GDM1 (cell line): ENCODE measurements at places on chromosomes 2 and 18.

DNA sequence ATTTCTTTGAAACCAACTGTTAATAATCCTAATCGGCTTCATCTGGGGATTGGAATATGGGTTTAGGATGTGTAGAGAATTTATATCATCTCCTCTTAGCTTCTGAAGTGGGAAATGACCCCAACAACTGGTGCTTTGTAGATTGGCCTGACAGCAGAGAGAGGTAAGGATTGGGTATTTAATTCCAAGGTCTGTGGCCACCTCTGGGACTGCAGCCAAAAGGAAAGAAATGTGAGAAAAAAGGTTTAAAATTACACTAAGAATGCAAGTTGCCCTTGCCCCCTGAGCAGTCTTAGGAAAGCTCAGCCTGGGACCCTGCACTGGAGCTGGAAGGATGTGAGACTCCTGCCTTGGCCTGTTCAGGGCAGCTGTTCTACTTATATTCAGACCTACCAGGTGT is 157.1 kb downstream of the FTCDNL1 start:
- DNase-seq = no peak

- no peak for DNase-seq
These were observed 3.3 kb upstream of the SLC66A2 start for GRCh38 chr18:79954791-79955190.

- DNase-seq = no peak
These were observed 21.3 kb downstream of the WDSUB1 start for GRCh38 chr2:159265171-159265576.

DNA sequence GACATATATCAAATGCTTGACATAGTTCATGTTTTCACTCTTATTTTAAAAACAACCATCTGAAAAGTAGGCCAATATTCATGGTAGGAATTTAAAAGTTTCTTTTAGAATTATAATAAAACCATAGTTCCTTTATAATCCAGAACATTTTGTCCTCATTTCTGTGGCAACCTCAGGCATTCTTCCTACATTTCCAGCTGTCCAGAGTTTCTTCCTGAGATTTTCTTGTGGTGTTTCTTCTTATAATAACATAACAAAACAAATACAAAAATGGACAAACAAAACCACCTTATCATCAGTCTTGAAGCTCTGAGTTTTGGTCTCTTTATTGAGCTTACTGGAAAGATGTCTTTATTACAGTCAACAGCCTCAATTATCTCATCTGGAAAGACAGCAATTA is 2028.6 kb upstream of the CELF4 start:
- no peak for DNase-seq

GRCh38 chr2:120348134-120348736 is 2.3 kb downstream of the INHBB start:
- DNase-seq = no peak

- DNase-seq = no peak
These were observed 132.8 kb downstream of the ATL2 start for GRCh38 chr2:38244301-38244700.

DNA sequence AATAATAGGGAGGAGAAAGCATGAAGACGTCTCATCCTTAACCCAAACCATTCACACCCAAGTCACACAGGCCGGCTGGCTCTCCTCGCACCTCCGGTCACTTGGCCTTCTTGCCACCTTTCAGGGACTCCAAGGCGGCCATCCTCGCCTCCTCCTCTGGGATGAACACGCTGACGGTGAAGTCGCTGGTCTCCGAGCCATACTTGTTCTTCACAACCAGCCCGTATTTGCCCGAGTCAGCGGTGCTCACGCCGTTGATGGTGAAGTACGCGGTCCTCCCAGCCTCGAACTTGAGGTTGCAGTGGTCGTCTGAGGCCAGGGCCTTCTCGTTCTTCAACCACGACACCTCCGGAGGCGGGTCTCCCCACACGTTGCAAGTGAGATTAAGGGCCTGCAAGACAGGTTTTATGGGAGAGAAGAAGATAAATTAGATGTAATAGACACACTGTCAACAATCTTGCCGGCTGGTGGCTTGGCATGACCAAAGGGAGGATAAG is 54.3 kb upstream of the LPIN2 start:
- no peak for DNase-seq

DNA sequence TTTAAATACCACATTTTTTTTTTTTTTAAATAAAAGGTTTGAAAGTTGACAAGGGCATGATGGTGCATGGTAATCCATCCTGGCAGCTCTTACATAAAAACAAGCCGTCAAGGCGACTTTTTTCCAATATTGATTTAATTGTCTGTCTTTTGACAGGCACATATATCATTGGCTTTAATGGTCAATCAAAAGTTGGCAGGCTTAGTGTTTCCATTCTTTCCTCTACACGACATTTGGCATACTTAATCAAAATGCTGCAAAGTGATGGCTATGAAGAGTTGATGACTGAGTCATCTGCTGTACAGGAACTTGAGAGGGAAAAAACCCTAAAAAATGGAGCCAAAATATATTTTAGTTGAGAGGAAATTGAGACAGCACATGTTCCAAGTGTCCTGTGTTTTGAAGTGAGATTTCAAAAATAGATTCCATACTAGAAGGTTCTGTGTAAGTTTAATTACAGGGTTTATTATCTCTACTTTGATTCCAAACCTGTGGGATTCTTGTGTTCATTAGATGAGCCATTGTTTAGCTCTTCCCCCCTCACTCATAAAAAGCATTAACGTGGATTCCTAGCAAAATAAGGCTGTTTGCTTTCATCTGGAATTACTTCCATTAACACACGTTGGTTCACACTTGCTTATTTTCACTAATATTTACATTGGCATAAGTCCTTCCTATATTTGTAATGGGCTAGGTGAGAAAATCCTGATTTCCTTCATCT is 3.2 kb downstream of the TSHZ1 start:
- DNase-seq = no peak

GRCh38 chr2:202609381-202610145 is 25.2 kb upstream of the FAM117B start:
- no peak for DNase-seq

DNA sequence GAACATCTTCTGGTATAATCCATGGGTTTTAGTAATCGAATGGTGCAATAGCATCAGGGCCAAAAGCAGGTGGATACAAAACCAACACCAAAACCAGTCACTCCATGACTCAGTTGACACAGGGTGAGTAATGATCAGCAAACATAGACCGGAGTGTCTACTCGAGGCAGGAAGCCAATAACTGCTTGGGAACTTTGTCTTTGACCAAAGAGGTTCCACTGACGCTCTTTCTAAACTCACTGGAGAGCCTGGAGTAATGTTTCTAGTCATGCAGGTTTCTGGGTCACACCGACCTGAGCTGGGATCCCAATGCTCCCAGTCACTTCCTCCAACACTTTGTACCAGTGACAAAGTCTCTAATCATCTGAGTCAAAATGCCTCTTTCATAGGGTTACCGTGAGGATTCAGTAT is 30.9 kb downstream of the MREG start:
- DNase-seq = no peak

DNA sequence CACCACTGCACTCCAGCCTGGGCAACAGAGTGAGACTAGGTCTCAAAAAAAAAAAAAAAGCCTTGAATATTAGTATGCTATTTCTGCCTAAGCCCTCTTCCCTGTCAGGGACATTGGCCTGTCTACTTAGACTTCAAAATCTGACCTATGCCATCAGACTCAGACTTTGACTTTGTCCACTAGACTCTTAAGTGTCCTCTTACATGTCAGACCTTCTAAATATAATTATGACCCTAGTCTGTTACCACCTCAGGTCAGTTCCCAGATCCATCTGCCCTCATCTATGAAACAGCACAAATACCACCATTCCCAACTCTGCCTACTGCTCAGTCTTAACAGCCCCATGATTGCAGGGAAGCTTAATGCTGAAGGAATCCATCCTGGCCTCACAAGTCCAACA is 244.6 kb downstream of the ZEB2 start:
- DNase-seq = no peak

DNA sequence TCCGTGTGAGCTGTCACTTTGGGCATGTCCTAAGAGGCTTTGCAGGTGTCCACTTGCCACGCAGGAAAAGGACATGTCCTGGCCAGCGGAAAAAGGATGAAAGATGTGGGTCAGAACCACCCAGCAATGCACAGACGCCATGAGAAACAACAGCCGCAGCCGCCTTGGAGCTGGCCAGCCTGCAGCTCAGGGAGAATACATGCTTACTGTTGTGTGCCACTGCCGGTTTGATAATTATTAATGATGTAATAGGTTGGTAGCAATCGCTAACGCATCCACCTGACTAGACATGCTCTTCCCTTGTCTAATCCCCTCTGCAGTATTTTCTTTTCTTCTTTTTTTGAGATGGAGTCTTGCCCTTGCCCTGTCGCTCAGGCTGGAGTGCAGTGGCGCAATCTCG is 221.7 kb downstream of the HAUS1 start:
- DNase-seq = no peak

DNA sequence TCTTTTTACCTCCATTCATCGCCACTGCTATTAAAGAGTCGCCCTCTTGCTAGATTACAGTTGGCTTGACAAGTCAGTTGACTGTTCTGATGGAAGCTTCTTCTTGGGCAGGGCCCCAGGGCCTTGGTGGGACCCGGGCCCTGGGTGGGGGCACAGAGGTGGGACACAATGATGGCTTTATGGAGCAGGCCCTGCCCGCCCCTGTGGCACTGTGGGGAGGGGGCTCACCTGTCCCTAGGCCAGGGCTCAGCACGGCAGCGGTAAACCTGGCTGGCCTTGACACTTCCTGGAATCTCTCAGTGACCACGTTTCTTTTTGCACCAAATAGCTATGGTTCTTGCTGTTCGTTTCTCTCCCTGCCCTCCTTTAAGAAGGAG is 4.9 kb upstream of the HS6ST1 start:
- no peak for DNase-seq

- DNase-seq = no peak
These were observed 4.3 kb downstream of the GPR17 start for GRCh38 chr2:127650041-127650784.

GRCh38 chr2:159153463-159153862 is 133.0 kb downstream of the WDSUB1 start:
- DNase-seq = no peak

DNA sequence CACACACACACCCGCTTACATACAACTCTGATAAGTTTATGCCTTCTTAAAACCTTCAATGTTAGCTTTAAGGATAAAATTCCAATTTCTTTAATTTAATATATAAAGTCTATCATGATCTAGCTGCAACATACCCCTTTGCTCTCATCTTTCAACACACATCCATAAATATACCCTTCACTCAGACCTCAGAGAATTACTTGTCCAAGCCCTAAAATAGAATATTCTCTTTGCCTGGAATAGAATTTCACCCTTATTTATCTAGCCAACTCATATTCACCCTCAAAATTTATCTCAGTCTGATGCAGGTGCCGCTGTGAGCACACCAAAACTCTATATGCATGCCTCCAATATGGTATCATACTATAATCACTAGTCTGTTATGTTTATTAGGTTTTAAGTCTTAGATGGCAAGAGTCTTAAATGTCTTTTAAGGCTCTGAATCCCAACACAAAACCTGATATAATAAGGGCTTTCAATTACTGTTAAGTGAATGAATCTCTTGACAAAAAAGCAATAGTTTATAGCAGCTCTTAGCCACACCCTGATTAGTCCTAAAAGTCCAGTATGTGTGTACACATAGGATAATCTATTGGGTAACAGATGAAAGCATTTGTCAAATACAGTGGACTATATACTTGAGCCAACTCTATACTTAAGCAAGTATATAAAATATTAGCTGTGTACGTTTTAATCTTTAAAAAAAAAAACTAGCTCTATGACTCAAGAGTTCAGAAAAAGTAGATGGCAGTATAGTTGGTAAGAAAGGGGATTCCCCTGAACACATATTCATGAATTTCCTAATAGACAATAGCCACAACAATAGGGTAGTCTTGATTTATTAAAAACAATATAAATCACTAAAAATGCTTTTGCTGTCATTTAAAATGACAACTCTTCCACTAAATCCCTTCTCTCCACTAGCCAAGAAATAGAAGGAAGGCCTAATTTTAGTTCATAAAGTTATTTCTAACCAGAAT is 144.5 kb downstream of the EXOC6B start:
- no peak for DNase-seq

GRCh38 chr2:42806786-42807185 is 14.4 kb upstream of the HAAO start:
- DNase-seq = no peak

DNA sequence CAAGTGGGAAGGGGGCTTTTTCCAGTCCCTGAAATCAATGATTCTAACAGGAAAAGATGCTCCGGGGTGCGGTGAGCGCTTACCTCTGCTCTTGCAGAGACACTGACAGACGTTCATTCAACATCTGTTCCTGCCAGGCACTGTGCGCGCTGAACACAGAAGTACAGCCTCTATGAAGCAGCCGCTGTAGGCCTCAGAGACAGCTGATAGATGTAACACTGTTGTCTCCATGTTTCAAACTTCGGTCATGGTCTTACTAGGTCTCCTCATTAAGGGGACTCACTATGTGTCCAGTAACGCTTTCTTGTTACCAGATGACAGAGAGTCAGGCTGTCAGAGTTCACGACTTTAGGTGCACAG is 649 bp upstream of the CLIP4 start:
- no peak for DNase-seq

GRCh38 chr2:44347526-44347925 is 13.8 kb downstream of the PREPL start:
- no peak for DNase-seq
